ENCODE measurements at places on chromosomes 16 and 17. TPM values are rescaled to one million over a fixed set of nuclear protein-coding genes. Genes with fewer than 3 reads are reported as not detected.
A peak's percentile ranks its signal among the peaks of the same experiment; 100 is the strongest.

GRCh38 chr17:42422958-42423712 is at the start of gene CAVIN1:
CAVIN1 (minus strand) TSS chr17:42423256; CDS start chr17:42423097, 159 bp downstream.
- DNase-seq = peak; percentile 34

DNA sequence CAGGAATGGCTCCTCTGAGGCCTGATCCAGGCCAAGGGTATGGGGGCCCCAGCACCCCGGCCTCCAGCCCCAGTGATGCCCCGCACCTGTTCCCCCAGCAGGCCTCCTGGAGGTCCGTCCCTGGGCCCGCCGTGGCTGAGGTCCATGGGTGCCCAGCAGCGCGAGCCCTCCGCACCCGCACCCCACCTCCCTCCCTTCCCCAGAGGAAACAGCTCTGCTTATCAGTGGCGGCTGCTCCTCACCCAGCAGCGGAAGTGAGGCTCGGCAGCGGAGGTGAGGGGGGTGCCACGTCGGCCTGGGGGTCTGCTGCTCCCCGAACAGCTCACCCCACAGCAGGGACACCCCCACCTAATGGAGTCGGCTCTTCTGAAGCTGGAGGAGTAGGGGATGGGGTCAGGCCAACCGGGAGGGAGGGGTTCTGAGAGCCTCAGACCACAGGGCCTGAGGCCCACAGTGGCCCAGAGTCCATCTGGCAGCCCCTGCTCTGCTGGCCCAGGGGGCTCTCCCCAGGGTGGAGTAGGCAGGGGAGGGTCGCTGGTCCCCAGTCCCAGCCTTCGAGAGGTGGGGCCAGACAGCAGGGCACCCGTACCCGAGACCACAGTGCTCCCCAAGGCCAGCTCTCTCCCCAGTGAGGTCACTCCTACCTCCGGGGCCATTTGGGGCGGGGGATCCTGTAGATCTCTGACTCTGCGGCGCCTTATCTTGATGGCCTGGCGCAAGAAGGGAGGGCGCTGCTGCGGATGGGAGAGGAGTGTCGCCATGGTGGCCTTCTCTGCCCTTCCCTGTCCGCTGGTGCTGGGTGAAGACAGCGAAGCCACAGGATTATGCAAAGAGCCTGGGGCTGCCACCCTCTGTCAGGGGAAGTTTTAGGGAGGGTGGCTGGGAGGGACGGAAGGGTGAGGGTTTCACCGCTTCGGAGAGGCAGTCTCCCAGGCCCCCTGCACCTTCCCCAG is at the start of gene UNC13D:
TSS of gene UNC13D (minus strand) at position 828 of the 953 bp plus-strand sequence. CDS start at position 761, 67 bp downstream.
- DNase-seq = peak; percentile 72

DNA sequence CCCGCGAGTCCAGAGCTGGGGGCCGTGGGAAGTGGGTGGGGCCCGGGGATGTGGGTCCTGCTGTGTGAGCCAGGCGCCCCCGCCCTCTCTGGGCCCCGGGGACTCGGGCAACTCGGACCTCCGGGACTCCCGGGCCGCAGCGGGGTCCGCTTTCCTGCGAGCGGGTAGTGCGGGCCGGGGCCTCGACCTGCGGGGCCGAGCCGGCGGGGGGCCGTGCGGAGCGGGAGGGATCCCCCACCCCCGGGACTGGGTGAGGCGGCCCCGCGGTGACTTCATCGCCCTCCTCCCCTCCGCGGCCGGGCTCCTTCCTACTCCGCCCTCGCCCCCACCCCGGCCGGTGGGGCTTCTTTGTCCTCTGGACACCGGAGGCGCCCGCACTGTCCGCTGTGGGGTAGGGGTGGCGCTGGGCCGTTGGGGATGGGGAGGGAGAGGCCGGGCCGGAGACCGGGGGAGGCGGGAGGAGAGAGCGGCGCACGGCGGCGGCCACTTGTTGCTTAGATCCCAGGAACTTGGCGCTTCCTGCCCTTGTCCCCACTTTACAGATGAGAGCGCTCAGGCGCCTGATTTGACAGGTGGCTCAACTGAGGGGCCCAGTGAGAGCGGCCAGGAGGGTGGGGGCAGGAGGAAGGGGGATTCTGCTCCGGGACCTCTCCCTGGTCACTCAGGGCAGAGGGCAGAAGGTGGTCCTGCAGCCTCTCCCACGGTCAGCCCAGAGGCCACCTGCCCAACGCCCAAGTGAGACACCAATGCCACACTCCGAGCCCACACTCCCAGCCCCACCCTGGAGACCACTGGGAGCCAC is 874 bp downstream of the CMTM3 start:
- peak; percentile 55 for DNase-seq

DNA sequence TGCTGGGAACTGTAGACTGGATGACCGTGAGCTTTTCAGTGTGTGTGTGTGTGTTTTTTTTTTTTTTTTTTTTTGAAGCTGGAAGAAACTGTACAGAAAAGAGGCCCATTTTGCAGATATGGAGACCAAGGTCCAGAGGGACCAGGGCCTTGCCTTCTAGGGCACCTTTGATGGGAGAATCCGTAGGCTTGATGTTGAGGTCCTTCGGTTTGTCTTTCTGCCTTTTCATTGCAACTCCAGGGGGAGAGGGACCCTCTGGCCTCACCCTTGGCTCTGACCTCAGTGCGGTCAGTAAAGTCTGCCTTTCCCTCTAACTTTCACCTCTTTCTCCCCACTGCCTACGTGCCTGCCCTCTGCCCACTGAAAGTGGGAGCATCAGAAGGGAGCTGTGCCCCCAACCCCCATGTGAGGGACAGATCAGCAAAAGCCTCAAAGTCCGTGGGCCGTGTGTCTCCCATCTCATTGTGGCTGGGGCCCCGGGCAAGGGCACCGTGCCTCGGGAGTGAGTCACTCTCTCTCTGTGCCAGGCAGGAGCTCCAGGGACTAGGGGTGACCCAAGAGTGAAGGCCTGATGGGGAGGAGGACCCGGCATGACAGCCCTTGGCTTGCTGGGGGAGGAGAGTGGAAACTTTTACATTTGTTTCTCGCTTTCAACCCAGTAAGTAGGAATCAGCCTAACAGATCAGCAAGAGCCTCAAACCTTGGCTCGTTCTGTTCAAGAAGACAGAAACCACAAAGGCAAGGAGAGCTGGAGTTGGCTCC is 123.6 kb downstream of the CMIP start:
- peak; percentile 83 for DNase-seq

The TBC1D28 gene
- total RNA-seq = not detected

The QPRT gene
- 9.7 TPM for total RNA-seq

The MAPT gene
- total RNA-seq = 1.8 TPM

Data from activated CD4-positive, alpha-beta memory T cell treated with anti-CD3 and anti-CD28 coated beads for 36 hours (primary cell).